ENCODE measurements at places on chromosomes 1 and 21.

GRCh38 chr1:38084113-38084512, 37.5 kb upstream of the POU3F1 start:
- no peak for DNase-seq

- no peak for DNase-seq
Observed at GRCh38 chr1:238489006-238489405, 598.3 kb upstream of the ZP4 start.

GRCh38 chr1:81029266-81029665, 771.5 kb upstream of the ADGRL2 start:
- no peak for DNase-seq

DNA sequence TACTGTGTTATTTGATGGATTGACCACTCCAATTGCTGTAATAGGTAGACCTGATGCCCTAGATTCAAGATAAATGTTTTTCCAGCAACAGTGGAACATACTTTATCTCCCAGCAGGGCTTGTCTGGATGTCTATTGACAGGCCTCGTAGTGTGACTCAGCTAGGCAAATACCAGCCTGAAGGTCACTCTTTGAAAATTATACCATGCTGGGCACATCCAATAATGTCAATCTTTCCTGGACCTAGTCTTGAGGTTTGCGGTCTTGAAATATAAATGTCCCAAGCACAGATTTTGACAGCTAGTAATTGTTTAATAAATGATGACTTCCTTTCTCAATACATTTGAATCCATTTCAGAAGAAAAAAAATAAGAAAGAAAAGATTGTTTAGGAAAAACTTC, 1138.0 kb upstream of the TMPRSS15 start:
- DNase-seq = no peak

GRCh38 chr1:60965280-60965854, 117.0 kb upstream of the NFIA start:
- DNase-seq = no peak

Data from stimulated activated CD4-positive, alpha-beta T cell treated with anti-CD3 and anti-CD28 coated beads, Interleukin-1b, Interleukin-23, amount 100 ng/mL, for 1 hour (primary cell).